ENCODE measurements at places on chromosomes 2 and 18.

DNA sequence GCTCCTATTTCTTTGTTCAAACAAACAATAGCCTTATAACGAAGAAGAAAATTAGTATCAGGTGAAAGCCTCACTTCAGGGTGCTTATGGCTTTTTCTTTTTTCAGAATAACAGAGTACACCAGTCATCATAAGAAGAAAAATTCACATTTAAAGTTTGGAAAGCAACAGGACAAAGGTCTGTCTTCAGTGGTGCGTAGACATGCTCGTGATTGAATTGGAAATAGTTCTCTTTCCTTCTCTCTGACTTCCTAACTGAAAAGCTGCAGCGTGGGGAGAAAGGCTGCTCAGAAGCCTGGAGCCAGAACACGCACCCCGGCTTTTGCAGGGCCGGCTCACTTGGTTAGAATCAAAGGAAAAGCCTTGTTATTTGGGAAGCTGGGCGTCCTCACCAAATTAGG is 127.6 kb upstream of the ZNF516 start:
- no peak for DNase-seq

DNA sequence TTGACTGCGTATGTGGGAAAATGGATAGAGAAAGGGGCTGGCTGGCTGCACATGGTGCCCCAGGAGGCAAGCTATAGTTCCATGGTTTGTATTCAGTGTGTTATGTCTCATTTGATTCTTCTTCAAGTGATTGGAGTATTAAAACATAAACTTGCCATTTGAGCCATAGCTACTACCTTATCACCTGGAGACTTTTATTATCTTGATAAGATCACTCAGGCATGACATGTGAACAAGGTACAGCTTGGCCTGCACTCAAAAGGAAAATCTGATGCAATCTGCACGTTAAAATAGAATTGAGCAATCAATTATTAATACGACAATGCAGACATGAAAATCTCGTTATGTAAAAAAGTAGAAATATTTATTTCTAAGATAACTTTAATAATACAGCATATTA is 116.9 kb downstream of the RND3 start:
- DNase-seq: no peak

DNA sequence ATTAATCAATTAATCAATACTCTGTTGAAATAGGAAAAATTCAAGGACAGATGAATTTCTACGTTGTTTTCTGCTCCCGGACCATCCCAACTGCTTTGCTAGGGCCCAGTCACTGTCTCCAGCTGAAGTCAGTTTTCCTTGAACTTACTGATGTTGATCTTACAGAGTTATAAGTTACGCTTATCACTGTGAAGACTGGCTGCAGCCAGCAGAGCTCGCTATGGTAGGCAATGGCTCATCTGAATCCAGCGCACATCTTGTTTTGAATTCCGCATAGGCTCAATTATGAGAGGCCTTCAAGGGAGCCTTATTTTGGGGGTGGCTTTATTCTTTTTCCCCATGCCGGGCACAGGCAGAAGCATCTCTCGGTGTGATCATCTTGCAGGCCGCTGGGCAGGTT is 2.7 kb downstream of the MC2R start:
- DNase-seq: no peak

GRCh38 chr2:68849579-68850030 is 21.6 kb downstream of the BMP10 start:
- no peak for DNase-seq

GRCh38 chr18:2894841-2895370 is 48.1 kb downstream of the EMILIN2 start:
- DNase-seq: no peak

GRCh38 chr18:27202741-27203140 is 17.6 kb upstream of the CHST9 start:
- DNase-seq: no peak

DNA sequence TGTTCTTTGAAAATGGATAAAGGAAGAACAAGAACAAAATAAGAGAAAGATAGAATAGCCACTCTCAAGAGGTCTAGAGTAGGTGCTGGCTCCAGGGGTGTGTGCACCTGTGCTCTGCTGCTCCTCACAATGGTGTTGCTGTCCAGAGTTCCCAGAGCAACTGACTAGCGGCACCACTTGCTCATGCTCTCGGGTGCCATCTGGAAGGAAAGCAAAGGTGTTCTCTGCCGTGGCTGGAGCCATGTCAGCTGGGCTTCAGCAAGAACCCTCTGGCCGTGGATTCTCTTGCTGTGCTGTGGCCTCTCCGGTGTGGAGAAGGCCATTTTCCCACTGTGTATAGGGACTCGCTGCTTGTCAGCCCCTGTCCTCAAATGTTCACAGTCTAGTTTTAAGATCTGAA is 114.6 kb upstream of the TEX51 start:
- no peak for DNase-seq

DNA sequence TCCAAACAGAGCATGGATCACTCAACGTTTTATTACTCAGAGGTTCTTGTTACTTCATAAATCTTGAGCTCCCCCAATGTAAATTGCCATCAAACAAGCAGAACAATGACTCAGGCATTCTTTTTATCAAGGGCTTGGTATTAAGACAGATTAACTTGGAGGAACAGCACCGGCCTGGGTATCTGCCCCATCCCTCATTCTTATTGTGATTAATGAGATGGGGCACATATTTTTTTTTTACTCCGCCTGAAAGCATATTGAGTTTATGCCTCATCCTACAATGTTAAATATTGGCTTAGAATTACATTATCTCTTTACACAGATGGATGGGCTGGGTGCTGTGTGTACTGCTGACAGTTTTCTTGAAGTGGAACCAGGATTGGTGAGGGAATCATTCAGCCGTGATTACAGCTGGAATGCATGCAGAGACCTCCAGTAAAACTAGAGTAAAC is 387.3 kb downstream of the CLIP4 start:
- no peak for DNase-seq

- no peak for DNase-seq
Measured at GRCh38 chr18:40867459-40867858, 1087.6 kb upstream of the PIK3C3 start.

DNA sequence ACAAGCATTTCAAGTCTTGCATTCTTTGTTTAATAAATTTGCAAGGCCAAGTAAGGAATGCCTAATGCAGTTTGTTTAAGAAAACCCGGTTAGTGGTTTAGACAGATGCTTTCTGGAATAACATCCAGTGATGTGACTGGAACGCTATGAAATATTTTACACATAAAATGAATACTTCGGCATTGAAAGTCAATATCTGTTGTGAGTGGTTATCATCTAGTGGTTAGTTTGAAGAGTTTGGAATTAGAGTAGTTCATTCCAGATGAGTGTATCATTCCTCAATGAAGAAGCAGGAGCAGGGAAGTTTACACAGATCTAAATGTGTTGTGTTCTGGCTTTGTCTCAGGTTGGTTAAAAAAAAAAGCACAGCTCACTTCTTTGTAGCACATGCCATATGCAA is 608.0 kb upstream of the PIK3C3 start:
- no peak for DNase-seq

- DNase-seq: peak; percentile 88
Measured at GRCh38 chr2:174492963-174493431, 6.2 kb upstream of the GPR155 start.

- no peak for DNase-seq
Measured at GRCh38 chr2:189309331-189309730, 129.8 kb upstream of the COL5A2 start.

All from activated CD8-positive, alpha-beta T cell treated with anti-CD3 and anti-CD28 coated beads for 36 hours (primary cell).